ENCODE measurements at places on chromosomes 5 and 9.

GRCh38 chr5:5882706-5883105, 460.2 kb downstream of the ICE1 start:
- no peak for DNase-seq

DNA sequence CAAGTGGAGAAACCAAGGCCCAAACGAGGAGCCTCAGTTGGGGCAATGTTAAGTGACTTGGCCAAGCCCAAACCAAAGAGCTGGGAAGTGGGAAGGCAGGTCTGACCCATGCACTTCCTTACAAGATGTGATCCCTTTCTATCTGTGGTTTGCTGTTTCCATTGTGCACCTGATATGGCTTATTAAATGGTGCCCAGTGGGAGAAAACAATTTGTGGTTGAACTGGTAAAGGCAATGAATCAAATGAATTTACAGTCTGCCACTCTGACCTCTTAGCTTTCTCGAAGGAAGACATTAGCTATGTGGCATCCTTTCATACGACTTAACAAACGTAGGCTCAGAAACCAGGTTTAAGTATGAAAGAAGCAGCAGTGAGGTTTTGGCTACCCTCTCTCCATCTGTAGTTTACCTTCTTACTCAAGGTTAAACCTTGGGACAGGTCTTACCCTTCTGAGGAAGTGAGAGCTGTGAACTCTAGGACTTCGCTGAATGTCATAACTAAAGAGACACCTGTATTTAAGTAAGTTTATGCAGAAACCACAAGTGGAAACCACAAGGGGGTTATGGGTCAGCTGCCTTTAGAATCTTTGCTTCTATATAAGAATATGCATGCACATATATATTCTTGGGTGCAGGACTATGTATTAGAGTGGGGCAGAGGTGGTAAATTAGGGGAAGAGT, 100.5 kb upstream of the SPATA31D4 start:
- no peak for DNase-seq

GRCh38 chr9:4298255-4299004, 1.4 kb downstream of the GLIS3 start:
- DNase-seq, result no peak

DNA sequence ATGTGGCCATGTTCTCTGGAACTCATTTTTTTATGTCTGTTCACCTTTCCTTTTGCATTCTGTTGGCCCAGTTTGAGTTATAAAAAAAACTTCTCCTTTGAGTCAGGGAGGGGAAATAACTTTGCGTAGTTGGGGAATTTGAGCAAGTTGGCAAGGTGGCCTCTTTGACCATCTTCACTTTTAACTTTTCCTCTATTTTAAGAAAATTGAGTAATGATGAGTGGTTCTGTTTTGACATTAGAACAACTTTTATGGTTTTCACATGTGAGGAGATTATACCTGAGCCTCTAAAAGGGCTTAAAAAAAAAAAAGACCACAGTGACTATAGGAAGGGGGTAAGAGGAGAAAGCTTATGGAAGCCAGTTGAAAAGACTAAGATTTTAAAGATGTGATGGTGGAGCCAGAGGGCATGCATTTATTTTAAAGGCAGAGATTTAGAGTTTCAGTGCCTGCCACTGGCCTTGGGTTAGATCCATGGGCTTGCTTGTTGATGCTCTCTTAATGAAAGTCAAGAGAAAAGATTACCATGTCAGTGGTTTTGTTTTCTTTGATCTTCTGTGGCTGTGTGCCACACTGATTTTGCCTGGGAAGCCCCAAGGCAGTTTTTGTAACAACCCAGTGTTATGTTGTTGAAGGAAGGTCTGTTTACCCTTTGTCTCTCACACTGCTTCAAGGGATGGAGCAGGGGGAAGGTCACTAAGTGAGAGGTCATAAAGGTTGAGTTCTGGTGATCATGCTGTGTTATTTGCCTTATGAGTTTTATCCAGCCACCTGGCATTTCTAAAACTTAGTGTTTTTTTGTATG, 219.7 kb upstream of the CD180 start:
- DNase-seq, result no peak

GRCh38 chr9:37025071-37025822, 8.8 kb downstream of the PAX5 start:
- DNase-seq, result no peak

DNA sequence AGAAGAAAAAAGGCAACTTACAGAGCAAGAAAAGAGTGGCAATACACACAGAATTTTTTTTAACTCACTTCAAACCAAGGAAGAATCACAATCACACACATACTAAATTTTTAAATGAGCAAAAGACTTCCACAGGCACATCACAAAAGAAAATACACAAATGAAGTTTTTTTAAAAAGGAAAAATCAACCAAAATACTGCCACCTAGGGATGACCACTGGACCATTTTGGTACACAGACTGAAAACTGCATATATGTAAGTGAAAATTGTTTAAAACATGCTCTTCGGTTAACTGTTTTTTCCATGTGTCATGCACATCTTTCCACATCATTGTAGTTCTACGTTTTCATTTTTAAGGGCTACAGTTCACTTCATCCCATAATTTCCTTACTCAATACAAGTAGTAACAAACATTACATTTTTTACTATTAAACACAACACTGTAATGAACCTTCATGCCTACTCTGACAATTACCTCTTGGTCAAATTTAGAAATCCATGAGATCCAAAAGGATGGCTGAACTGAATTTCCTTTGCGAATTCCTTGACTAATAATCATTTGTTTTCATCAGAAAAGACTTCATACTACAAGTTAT, 79.0 kb downstream of the FBXW11 start:
- no peak for DNase-seq

- DNase-seq, result no peak
These were observed 9.8 kb downstream of the COL23A1 start for GRCh38 chr5:178580271-178580955.

- DNase-seq, result no peak
These were observed 54.7 kb downstream of the GAS1 start for GRCh38 chr9:86892576-86892975.

DNA sequence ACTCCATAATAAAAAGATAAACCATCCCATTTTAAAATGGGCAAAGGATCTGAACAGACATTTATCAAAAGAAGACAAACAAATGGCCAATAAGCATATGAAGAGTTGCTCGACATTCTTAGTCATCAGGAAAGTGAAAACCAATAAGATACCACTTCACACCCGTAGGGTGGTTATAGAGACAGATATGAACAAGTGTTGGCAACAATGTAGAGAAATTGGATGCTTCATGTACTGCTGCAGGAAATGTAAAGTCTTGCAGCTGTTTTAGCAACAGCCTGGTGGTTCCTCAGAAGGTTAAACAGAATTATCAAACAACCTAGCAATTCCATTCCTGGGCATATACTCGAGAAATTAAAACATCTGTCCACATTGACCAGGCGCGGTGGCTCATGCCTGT, 42.5 kb downstream of the GTF3C4 start:
- no peak for DNase-seq

GRCh38 chr9:69532396-69532795, 139.8 kb downstream of the APBA1 start:
- DNase-seq, result no peak

DNA sequence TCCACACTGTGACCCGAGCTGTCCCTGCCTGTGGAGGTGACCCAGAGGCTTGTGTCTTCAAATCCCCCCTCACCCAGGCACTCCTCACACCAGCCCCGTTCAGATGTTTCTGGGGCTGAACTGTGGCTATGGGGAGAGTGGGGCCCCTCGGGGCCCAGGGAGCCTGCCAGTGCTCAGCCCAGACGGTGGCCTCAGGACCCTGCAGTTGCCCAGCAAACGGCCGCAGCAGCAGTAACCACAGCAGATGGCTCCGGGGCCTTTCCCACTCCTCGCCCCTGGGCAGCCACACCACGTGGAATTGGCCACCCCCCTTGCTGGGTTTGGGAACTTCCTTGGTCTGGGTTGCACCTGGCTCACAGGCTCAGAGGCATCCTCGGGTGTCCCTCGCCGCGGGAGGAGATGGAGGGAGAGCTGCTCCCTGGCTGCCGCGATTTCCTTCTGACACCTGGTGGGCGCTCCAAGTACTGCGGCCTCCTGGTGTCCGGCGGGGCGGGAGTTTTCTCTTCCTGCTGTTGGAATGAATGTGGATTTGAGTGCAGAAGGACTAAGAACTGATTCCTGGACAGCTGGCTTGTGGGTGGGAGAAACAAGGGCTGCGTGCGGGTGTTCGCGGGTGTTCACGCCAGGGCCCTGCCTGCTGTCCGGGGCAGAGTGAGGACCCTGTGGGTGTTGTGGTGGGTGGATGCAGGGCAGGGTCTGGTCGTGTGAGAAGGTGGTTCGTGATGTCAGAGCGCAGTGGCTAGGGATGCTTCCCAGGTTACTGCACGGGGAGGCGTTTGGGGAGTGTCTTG, 97.5 kb downstream of the COL5A1 start:
- DNase-seq, result peak; percentile 38

GRCh38 chr9:108565651-108566378, 290.0 kb downstream of the ACTL7B start:
- DNase-seq, result peak; percentile 63

DNA sequence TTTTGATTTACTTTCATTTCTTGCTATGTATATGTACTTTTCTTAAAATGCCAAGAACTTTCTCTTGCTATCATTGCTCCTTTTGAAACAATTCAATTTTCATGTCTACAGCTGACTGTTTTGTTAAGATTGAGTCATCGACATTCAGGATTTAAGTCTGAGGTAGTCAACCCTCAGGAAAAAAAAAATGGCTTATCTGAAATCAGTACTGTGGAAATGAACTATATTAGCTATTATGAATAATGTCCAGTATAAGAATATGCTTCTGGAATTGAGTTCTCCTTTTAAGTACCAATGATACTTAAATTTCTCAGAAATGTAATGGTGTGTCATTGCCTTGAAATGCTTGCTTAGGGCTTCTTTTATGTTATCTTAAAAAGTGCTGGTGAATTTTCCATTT, 37.9 kb downstream of the TNFAIP8 start:
- DNase-seq, result no peak

GRCh38 chr5:84255315-84255714, 129.4 kb downstream of the EDIL3 start:
- DNase-seq, result no peak

DNA sequence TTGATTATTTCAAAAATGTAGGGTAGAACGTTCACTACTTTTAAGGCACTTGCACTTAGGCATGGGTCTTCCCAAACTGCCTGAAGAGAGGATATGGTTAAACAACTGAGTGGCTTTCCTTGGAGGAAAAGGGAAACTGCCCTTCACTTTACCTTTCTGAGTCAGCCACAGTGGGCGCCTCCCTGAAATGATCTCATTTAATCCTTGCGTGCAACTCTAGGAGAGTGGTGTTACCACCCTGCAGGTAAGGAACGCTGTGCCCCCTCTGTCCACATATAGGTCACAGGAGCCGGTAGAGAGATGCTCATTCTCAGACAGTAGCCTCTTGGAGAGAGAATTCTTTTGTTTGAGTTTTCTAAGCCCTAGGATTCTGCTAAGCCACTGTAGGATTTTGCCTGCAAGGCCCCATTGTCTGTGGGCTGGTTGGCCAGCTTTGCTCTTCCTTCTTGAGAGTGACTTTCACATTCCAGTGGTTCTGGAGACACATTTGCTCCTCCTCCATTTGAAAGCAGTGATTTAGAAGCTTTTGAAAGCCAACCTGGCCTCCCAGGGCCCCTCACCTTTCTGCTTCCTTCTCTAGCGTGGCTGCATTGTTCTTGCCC, 110.3 kb upstream of the CTSL start:
- no peak for DNase-seq

DNA sequence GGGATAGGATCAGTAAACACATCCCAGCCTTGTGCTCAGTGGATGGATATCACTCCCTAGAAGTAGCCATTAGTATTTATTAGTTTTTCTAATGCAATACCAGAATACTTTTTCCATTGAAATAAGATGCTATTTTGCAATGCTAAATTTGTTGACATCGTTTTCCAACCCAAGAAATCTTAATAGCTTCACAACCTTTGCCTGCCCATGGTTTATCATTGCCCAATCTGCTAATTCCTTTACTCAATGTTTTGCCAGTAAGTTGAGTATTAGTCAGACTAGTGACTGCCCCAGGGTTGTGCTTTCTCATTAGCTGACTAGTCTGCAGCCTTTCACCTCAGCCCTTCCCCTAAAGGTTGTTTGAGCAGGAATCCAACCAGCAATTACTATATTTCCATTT, 62.9 kb downstream of the NREP start:
- no peak for DNase-seq

GRCh38 chr9:90830977-90831376, 29.4 kb downstream of the SYK start:
- no peak for DNase-seq

- DNase-seq, result no peak
These were observed 55.8 kb upstream of the TMC1 start for GRCh38 chr9:72465593-72465984.

GRCh38 chr5:103094737-103095136, 25.2 kb downstream of the GIN1 start:
- DNase-seq, result no peak

DNA sequence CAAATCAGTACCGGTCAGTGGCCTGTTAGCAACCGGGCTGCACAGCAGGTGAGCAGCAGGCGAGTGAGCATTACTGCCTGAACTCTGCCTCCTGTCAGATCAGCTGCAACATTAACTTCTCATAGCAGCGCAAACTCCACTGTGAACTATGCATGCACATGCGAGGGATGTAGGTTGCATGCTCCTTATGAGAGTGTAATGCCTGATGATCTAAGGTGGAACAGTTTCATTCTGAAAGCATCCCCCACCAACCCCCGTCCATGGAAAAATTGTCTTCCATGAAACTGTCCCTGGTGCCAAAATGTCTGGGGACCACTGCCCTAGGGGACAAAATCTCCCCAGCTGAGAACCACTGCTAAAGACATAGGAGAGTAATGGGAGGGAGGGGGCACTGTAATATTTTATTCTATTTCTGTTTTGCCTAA, 51.1 kb downstream of the P4HA2 start:
- peak; percentile 24 for DNase-seq

- peak; percentile 11 for DNase-seq
These were observed 525 bp upstream of the AK3 start for GRCh38 chr9:4741365-4742089.

GRCh38 chr9:20671635-20672034, 12.4 kb upstream of the FOCAD start:
- no peak for DNase-seq

DNA sequence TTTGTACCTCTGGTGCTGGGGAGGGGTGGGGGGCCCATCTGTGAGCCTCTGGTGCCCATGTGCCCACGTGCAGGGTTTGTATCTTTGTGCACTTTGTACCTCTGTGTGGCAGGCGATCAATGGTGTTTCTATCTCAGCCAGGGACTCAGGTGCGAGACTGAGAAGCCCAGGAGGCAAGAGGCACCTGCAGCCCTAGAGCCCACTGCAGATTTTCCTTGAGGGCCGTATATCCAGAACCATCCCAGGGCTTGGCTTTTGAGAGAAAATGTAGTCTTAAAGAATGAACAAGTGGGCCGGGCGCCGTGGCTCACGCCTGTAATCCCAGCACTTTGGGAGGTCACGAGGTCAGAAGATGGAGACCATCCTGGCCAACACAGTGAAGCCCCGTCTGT, 52.2 kb upstream of the KCNMB1 start:
- DNase-seq, result no peak
